ENCODE measurements at places on chromosomes 2 and 18. TPM values are rescaled to one million over a fixed set of nuclear protein-coding genes. Genes with fewer than 3 reads are reported as not detected.

DNA sequence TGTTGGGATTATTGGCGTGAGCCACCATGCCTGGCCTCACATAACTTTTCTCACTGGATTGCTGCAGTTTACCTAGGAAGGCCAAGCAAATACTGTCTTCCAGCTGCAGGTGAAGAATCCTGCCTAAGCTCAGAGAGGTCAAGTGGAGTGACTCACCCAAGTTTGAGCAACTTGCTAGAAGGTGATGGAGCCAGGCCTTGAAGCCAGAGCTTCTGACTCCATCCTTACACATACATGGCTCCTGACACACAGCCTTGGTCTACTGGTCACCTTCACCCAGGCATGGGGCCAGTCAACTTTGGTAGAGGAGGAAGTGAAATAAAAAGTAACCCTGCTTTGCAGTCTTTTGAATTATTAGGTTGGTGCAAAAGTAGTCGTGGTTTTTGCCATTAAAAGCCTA lies 93.5 kb downstream of the VWA3B start:
- no peak for DNase-seq

COPS9 gene
- polyA plus RNA-seq = 69.2 TPM

DNA sequence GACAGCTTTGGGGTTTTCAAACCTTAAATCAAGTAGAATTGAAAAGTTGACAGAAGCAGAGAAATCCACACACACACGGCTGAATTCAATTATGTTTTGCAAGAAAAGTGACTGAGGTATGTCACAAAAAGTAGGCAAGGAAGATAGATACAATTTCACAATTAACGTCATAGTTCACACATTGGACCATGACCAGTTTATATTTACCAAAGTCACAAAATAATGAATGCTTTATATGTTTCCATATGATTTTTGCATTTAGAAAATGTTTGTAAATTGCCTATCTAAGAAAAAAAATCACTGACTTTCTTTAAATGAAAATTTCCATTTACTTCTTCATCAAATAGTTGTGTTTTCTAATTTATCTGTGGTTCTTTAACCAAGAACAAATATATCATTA lies 29.4 kb upstream of the ZNF516 start:
- no peak for DNase-seq

- DNase-seq = no peak
Observed at GRCh38 chr2:188620916-188621315, 329.2 kb downstream of the GULP1 start.

DNA sequence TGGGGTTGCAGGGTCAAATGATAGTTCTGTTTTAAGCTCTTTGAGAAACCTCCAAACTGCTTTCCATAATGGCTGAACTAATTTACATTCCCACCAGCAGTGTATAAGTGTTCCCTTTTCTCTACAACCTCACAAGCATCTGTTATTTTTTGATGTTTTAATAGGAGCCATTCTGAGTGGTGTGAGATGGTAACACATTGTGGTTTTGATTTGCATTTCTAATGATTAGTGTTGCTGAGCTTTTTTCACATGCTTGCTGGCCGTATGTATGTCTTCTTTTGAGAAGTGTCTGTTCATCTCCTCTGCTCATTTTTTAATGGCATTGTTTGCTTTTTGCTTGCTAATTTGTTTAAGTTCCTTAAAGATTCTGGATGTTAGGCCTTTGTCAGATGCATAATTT lies 107.7 kb downstream of the PDE11A start:
- no peak for DNase-seq

CKAP2L gene
- polyA plus RNA-seq = 16.4 TPM

THSD7B gene
- polyA plus RNA-seq = 5.3 TPM

- no peak for DNase-seq
Observed at GRCh38 chr2:69807821-69808540, 21.5 kb upstream of the GMCL1 start.

DNA sequence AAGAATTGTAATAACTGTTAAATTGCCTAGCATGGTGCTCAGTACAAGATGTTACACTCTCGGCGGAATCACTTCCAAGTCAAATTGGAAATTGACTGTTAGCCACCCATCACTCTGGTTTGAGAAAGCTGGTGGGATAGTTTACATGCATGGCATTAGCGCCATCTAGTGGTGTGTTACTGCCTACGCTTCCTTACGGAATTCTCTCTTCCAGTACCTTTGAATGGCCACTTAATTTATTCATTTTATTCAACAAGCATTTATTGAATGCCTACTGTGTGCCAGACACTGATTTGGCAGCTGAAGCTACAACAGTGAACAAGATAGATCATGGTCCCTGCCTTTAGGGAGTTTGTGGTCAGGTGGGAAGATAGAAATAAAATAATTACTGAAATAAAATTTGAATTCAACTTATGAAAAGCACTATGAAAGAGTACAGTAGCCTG lies 171.2 kb downstream of the TMEM247 start:
- peak; percentile 71 for DNase-seq

- no peak for DNase-seq
Observed at GRCh38 chr18:23267447-23267776, 132.1 kb downstream of the CABLES1 start.

DNA sequence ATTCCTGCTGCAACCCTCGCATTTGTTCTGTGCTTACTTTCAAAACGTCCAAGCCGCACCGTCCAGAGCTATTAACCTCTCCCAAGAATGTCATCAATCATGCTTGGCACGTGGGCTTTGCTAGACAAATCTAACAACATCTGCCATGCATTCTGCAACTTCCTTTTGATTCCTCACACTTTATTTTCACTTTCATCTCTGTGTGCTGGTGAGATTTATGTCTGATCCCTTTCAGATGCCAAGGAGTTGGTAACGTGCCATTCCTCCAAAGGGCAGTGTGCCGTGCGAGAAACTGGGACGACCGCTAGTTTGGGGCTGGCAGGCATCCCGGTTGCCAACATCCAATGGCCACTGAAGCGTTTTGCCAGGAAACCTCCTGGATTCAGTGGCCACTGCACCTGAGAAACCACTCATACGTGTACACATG lies 230.0 kb upstream of the PARD3B start:
- DNase-seq = no peak

DNA sequence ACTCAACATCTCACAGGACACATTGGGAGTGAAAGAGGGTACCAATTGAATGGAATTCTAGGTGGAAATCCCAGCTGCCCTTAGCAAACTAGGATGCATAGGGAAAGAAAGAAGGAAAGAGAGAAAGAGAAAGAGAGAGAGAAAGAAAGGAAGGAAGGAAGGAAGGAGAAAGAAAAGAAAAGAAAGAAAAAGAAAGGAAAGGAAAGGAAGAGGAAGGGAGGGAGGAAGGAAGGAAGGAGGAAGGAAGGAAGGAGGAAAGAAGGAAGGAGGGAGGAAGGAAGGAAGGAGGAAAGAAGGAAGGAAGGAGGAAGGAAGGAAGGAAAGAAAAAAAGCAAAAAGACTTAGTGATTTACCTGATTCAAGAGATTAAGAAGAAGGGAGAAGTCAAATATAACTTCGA lies 143.9 kb downstream of the SS18 start:
- DNase-seq = no peak

- DNase-seq = no peak
Observed at GRCh38 chr2:144548088-144548487, 28.2 kb upstream of the ZEB2 start.

- DNase-seq = no peak
Observed at GRCh38 chr2:37549598-37549997, 121.8 kb downstream of the CDC42EP3 start.

DNA sequence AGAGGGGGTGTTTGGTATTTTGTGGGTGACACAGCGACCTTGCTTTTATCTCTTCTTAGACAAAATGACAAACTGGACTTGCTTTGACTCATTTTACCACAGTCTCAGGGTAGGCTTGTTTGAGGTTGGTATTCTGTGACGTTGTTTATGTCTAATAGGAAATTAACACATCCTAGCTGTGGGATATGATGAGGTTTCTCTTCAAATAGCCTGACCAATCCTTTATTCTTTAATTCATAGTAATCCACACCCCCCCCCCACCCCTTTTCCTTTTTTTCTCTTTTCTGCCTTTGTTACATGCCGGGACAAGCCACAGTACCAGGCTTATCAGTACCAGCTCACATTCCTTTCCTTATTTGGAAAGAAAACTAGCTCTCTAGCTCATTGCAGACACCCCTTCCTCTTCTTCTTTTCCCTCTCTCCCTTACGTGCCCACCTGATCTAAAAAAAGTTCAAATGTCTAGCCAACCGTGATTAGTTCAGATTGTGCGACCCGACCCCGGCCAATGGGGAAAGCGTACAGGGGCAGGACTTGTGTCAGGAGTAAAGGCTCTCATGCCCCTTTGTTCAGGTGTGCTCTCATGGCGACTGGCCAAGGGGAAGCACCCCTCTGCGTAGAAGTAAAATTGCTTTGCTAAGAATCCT lies 52.2 kb upstream of the PTPRM start:
- DNase-seq = no peak

Data from right renal pelvis (tissue), 4 donors.